ENCODE measurements at places on chromosomes 11 and 22.

GRCh38 chr11:69716099-69716498 is 12.3 kb upstream of the FGF19 start:
- DNase-seq, result no peak

DNA sequence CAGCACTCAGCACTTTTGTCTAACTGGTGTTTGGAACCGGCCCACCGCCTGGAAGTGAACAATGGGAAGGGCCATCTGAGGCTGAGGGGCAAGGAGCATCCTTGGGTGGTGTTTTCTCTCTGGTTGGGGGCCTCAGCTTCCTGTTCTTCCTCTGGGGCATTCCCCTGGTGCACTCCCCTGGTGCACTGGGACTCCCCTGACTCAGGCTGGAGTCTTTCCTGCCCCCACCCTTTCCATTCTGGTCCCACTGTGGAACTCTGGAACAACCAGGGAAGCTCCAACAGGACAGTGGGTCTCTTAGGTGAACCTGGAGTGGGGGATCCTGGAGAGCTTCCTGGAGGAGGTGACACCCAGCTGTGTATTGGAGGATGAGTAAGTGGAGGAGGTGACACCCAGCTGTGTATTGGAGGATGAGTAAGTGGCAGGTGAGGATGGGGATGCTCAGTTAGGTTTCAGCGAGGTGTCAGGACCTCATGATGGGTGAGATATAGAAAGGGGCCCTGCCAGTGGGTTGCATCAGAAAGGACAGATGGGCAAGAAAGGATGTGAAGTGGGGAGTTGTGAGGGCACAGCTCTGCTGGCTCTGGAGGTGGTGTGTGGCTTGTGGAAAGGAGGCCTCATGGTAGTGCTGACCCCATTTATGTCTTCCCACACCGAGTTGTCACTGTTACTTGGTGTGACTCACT is 132.1 kb downstream of the OSBP2 start:
- no peak for DNase-seq

DNA sequence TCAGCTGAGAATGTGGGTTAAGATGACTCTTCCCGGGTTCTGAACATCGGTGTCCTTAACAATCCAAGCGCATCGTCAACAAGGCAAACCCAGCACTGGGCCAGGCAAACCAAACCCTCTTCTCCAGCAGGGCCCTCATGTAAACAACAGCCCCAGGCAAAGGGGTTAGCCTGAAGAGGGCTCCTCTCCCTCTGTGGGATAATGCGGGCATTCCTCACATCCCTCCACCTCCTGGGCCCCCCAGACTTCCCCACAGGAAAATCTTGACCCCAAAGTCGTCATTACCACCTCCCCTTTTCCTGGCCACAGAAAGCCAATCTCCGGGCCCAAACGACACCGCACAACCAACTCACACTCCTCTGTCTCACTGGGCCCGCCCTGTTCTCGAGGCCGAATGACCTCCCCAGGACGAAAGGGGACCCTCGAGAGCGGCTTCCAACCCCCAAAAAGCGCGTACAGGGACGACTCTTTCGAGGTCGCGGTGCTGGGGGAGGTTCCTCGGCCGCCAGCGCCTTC is 566 bp downstream of the DDB1 start:
- no peak for DNase-seq

- no peak for DNase-seq
These were observed 471 bp upstream of the TMEM184B start for GRCh38 chr22:38273135-38273826.

DNA sequence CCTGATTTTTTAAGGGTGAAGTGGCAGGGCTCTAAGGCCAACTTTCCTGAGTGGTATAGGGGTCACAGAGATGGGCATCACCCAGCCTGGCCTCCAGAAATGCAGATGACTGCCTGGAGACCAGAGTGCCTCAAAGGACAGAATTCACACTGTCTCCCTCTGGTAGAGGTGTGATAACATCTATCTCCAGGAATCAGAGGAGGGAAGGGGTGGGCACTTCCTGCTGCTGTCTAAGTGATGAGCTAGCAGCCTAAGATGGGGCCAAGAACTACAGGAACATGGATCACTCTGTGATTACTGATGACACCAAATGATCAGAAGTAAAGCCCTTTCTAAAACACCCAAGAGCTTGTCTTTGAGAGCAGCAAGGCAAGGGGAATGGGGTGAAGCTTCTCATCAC is 61.9 kb downstream of the C11orf58 start:
- DNase-seq, result no peak

DNA sequence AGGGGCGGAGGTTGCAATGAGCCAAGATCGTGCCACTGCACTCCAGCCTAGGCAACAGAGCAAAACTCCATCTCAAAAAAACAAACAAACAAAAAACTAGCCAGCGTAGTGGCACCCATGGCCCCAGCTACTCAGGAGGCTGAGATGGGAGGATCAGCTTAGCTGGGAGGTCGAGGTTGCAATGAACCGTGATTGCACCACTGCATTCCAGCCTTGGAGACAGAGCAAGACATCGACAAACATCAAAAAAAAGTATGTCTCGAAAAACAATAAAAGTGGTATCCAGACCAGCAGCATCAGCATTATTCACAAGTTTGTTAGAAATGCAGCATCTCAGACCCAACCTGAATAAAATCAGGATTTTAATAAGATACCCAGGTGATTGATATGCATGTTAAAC is 6.2 kb upstream of the MAPK1 start:
- no peak for DNase-seq

DNA sequence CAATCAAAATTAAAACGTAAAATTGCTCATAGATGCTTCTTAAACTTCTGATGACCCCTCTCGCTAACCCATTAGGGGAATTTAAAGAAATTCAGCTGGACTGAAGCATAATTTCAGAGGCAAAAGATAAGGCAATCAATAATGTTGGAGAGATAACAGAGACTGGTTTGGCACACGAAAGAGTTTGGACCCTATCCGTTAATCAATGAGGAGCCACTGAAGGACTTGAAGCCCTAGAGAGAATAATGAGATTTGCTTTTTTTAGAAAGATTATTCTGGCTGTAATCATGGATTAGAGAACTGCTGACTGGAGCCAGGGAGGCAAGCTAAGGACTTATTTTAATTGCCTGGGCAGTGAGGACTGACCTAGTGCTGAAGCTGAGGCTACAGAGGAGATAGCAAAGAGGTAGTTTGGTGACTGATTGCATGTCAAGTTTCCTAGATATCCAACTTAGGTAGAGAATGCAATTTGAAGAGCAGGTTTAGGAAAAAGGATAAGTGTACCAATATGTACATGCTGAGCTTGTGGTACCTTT is 11.9 kb upstream of the ARHGAP42 start:
- no peak for DNase-seq

DNA sequence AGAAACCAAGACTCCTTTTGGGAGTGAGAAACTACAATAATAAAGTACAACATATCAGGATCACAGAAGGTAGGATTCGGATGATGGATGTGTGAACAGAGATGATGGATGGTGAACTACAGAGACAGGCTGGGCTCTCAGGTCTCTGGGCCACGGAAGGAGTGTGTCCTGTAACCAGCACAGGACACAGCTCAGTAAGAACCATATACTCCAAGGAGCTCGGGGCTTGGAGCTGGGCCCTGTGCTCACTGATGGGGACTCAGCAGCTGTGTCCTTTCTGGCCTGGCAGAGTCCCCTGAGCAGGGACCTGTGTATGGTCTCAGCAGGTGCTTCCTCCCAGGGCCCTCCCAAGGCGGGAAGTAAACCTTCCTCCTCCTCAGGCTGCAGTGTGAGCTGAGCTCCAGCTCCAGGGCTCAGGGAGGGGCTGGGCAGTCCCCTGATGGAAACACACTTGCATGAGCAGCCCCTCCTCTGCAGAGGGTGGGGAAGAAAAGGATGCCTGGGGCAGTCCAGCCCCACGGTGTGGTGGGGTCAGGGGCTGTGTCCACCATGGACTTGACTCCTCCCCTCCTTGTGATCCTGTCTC is 39.8 kb upstream of the TOP3B start:
- no peak for DNase-seq

- no peak for DNase-seq
These were observed 8.7 kb upstream of the GLB1L3 start for GRCh38 chr11:134267461-134267860.

DNA sequence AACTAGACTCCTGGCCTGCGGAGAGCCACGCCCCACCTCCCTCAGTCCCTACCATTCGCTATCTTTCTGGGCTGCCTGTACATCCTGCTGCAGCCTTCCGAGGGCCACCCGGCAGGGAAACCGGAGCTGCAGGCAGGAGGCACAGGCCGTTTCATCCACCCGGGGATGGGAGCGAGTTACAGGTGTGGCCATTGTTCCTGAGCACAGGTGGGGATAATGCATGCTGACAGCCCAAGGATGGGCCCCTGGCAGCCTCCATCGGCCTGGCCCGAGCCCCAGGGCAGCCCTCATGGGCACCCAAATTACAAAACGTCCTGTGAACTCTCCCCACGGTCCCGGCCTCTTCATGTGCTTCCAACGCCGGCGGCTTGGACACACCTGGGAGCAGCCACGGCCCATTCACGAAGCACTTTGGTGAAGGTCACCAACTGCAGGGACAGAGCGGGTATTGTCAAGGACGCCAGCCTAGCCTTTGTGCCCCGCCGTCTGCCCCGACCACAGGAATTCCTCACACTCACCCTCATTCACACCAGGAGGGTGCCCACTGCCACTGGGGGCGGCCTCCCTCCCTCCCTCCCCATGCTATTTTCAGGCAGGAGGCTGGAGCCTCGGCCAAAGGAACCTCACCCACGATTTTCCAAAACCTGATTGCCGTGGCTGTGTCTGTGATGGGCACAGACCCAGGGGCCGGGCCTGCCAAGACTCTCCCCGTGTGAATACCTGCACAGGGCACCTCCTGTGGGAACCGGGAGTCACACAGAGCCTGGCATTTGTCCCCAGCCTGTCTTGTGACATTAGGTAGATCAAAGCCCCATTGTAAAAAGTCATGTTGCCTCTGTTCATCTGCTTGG is 42.1 kb upstream of the MYEOV start:
- DNase-seq, result no peak

DNA sequence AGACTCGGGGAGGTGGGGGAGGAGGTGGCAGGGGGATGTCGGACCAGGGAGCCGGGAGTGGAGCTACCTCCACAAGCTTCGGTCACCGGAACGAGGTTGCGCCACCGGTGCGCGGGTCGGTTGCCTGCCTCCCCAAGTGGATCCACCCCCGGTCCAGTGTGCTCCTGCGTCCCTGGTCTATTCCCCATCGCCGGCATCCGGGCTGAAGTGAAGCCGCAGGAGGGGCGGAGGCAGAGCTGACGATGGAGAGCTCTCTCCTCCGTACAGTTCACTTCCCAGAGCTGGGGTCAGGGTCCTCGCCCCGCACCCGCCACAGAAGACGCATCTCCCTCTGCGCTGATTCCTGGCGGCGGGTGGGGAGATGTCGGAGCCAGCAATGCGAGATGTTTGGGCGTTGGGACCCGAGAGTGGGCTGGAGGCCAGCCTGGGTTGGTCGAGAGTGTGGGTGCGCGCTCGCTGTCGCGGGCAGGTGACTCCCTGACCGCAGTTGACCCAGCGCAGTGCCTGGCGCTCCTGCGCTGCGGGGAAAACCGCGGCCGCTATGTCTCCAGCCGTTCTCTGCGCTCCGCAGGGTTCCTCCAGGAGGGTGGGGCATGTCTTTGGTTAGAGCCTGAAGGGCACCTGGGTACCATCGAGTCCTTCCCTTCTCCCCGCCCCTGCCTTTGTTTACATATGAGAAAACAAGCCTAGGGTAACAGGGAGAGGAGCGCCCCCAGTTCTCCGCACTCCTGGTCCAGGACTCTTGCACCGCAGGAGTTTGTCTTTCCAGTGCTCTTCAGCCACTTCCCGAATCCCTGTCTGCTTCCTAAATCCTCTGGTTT is 1.7 kb downstream of the C11orf96 start:
- no peak for DNase-seq

- DNase-seq, result no peak
These were observed 18.5 kb downstream of the NF2 start for GRCh38 chr22:29621761-29622526.

GRCh38 chr11:133872160-133872559 is 26.8 kb upstream of the SPATA19 start:
- DNase-seq, result no peak

DNA sequence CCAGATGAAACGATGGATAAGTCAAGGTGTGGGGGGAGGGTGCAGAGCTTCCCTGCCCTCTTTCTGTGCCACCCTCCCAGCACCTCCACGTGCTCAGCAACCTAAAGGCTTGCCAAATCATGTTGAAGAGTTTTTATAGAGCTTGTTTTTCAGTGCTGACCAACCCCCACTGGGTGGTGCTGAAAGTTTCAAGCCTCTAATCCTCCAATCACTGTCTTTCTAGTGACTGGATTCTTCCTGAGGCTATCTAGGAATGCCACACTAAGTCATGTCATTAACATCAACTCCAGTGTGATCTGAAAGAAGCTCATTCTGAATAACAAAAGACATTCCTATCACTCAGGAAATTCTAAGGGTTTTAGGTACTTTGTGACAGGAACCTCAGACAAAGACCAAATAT is 382.6 kb downstream of the DYNC2H1 start:
- DNase-seq, result no peak

DNA sequence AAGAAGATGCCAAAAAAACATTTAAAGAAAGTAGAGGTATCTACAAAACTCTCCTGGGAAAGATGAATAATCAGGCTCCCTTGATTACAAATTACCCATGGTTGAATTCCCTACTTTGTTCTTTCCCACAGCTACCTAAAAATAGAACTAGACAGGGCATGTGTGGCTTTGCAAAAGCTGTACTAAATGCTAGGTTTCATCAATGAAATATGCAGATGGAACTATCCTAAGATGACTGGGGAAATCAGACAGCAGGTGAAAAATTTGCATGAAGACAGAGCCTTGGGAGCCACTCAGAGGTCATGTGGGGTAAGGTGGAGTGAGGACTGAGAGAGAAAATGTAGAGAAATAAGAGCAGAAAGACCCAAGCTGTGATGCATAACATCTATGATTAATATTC is 14.7 kb downstream of the LAYN start:
- no peak for DNase-seq

DNA sequence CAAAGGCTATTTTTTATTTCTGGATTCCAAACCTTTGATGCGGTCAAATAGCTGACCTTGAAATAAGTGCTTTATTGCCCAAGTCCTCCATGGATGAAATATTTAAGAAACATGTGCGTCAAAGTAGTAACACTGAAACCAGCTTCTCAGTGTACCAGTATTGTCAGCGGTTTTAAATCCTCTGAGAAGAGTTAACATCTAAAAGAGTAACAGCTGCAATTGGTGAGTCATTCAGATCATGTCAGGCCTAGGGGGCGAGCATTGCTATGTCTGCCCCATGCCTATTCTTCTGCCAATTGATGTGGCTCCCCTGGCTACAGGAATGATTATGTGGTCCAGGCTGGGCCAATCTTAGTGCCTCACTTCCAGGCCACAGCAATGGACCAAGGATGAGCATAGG is 263.3 kb upstream of the SORL1-AS1 start:
- DNase-seq, result no peak

Data from stimulated activated CD4-positive, alpha-beta T cell treated with anti-CD3 and anti-CD28 coated beads, Interleukin-4, amount 100 ng/mL, for 4 hours (primary cell).